NT2/D1 (cell line): ENCODE measurements at places on chromosomes 6 and 20.

GRCh38 chr6:47061309-47062300 is 19.5 kb upstream of the ADGRF1 start:
- no peak for DNase-seq

GRCh38 chr6:129709196-129709768 is 695 bp downstream of the ARHGAP18 start:
- DNase-seq: no peak

DNA sequence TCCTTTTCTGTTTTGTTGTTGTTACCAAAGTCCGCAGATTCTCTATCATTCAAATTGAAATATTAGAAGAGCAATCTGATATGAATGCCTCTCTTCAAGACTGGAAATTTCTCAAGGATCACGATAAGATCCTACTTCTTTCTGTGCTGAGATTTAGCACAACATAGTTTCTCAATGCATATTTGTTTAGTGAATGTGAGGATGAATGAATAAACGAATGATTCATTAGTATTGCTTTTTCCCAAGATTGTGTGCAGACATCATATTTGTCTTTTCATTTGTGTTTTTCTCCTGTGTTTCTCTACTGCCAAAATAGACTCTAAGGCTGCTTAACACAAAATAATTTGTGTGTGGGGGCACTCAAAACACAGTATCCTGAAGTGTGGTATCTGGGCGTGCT is 862.7 kb upstream of the MAP3K7 start:
- DNase-seq: no peak

- no peak for DNase-seq
These were observed 35.2 kb downstream of the PHACTR1 start for GRCh38 chr6:12751694-12752325.

GRCh38 chr6:113564371-113565171 is 292.6 kb upstream of the MARCKS start:
- peak; percentile 79 for DNase-seq

GRCh38 chr6:37116326-37116725 is 53.6 kb upstream of the PIM1 start:
- no peak for DNase-seq

DNA sequence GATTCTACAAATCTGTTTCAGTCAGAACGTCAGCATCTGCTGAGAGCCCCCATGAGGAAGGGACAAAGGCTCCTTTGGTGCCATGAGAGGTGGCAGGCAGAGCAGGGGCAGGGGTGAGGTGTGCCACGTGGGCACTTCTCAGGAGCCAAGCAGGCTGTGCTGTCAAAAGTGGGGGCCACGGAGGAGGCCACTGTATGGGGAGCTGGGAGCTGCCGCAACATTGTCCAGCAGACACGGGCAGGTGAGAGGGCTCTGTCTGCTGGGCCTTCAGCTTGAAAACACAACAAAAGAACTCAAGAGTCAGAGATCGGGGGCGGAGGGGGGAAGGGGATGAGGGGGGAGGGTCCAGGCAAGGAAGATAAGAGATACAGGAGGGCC is 21.6 kb upstream of the FOXP4 start:
- no peak for DNase-seq

DNA sequence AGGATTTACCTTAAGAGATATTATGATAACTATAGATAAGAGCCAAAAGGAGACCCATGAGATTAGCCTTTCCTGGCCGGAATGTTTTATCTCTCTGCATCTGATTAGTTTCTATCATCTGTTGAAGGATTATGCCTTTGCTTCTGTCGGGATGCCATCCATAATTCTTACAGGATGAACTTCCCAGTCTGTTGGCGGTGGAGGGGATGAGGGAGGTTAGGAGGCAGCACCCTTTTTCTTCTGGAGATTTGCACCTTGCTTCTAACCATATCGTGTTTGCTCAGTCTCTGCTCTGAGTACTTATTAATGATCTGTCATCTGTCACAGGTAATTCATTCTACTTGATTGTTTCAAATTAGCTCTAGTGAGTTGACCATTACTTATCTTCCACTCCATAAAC is 292.1 kb downstream of the KHDC1L start:
- no peak for DNase-seq
